ENCODE measurements at places on chromosomes 5 and 9.

DNA sequence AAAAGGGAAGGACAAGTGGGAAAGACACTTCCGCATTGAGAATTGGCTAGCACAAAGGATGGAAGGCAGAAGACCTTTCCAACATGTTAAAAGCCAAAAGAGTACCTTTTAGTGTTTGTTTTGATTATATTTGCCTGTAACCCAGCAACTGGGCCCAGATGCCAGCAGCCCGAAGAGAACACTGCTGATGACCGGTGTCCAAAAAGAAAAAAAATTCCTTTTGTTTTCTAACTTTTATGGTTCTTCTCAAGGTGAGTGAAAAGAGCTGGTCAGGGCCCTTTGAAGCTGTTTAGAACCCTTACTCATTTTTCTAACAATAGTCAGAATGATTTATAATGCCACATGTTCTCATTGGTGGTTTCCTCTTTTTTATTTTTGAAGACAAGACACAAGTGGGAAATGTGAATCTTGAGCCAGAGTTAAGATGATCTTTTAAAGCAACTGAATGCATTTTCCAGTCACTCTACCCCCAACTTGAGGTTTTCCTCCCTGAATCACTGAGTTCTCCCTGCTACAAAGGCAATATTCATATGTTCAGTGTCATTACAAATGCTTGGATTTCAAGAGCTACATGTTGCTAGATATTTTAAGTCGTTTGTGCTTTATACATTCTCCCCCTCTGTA lies 32.3 kb upstream of the ZNF462 start:
- DNase-seq = no peak

DNA sequence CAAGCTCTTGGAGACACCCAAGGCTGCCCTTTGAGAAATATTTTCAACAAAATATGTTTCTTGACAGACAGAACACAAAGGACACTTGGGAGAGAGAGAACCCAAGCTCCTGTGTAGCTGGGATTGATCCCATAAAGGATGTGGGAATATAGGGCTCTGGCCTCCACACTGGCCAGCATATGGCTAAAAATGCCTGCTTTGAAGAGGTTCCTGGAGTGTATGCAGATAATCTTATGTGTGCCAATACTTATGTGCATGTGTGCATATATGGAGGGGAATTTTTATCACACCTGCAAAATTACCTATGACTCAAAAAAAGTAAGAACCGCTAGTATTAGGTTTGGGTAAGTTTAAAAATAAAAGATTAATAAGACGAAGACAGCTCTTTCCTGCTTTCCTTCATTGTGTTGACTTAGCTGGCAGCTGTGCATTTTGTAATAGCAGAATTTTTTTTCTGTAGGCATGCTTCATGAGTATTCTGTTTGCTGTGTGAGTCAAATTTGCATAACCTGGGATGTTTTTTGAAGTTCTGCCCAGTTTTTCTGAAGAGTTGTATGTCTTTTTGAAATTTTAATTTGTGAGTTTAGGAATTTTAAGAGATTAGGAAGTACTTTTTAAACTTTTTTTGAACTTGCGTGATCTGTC lies 42.6 kb downstream of the HACD4 start:
- DNase-seq = peak; percentile 27

DNA sequence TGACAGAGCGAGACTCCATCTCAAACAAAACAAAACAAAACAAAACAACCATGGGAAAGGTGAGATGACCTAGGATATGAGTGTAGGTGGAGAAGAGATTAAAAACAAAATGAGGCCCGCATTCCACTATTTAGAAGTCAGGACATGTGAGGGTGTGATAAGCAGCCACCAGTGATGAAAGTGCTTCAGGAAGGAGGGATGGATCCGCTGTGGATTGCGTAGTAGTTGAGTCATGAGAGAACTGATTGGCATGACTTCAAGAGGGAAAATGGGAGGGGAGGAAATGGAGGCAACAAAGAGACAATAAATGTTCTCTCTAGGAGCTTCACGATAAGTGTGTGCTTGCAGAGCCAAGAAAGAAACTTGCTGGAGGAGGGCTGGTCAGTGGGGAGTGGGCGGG lies 367.6 kb downstream of the ARL15 start:
- peak; percentile 88 for DNase-seq

GRCh38 chr5:160315968-160316367 lies 3.6 kb upstream of the CCNJL start:
- no peak for DNase-seq

DNA sequence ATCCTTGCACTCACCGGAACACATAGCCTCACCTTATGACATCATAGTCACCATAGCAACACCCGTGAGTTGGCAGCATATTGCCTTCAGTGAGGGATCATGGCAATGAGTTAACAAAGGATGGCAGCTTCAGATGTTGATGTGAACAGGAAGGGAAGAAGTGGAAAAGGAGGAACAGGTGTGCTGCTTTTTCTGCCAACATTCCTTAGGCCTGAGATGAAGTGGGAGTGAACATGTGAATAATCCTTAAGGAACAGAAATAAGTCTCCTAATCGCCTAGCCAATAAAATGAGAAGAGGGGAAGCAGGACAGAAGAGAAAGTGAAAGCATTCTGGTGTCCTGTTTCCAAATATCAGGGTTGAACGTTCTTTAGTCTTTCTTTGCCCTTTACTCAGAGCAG lies 360.0 kb downstream of the BRINP1 start:
- no peak for DNase-seq

- DNase-seq = no peak
Observed at GRCh38 chr9:125816321-125816720, 69.1 kb downstream of the PBX3 start.

DNA sequence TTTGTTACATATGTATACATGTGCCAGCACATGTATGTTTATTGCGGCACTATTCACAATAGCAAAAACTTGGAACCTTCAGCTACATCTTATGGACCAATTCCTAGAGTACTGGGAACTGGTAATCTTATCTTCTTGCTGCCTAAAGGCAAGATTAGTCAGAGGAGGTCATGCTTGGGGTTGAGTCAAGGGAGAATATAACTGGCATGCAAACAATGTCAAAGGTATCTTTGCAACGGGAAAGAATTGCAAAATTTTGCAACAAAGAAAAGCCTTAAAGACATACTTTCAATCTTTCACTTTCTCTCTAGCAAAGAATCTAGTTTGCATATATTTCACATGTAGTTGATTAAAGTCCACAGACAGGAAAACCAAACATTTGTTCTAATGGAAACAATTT lies 145.2 kb downstream of the EDIL3 start:
- DNase-seq = peak; percentile 86

DNA sequence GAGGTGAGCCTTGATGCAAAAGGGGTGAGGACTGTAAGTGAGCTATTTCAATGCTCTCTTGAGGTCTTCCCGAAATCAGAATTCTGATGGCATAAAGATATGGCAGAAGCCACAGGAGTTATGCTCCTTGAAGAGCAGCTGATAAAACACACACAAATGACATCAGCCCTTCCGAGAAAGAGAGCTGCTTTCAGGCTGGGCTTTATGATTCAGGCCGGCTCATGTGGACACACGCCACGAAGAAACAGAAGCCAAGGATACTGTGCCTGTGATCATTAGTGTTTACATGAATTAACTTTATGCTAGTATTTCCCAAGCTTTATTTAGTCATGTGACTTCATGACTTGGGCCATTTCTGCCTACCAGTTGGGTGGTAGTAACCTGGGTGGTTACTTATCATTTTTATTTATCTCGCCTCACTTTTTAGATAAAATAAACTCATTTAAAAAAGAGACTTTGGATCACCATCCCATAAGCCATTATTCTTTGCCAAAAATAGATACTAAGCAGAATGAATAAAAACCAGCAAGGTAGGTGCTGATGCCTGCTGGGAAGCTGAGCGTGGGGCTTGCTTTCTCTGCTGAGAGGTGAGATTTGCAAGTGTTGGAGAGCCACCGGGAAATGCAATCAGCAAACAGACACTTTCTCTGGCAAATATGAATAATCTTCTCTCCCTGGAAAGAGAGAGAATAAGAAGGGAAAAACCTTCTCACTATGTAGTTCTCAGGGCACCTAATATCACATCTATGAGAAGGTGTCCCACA lies 73.0 kb upstream of the SLC25A51 start:
- peak; percentile 93 for DNase-seq

DNA sequence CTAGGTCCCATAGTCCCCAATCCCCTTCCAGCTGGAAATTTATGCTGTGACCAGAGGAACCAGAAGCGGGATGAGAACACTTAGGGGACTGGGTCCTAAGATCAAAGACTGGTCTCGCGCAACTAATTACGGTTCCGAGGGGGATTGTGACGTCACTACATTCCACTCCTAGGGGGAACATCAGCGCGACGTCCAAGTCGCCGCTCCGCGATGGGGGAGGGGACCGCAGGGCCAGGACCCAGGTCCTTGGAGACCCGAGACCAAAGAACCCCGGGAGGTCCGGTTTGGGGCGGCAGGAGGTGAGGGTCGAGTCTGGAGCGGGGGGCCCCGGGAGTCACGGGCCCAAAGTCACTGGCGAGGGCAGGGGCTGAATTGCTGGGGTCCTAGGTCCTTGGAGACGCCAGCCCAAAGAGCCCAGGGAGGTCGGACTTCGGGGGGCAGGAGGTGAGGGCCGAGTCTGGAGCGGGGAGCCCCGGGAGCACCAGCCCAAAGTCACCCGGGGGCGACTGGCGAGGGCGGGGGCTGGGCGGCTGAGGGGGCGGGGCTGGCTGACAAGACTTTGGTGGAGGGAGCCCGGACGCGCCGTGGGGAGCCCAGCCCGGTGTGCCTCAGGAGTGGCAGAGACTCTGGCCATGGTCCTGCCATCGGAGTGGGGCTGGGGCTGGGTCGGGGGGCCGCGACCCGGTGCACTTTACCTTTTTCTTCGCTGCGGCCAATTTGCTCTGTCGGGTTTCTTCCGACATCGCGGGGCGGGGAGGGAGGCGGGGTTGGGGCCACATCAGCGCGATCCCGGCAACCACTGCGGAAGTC lies at the start of gene GOLGA2:
GOLGA2 (minus strand) TSS at position 810 of the 810 bp plus-strand sequence; CDS start at position 779, 31 bp downstream.
- peak; percentile 77 for DNase-seq

DNA sequence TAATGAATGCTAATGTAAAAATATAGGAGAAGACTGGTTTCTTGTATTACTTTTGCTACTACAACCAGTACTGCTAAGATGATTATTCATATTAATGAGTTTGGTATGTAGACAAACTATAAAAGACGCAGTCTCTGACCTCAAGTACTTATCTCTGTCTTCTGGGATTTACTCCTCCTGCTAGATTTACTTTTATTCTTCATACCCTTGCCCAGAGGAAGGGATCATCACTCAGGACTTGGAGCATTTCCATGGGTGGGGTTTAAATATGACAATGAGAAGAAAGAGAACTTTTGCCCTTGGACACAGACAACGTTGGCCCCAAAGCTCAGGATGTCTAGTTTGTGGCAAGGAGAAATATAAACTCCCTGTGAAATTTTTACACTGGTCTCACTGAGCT lies 126.1 kb downstream of the BNC2 start:
- DNase-seq = peak; percentile 93

GRCh38 chr9:130957451-130958203 lies 18.6 kb upstream of the FIBCD1 start:
- DNase-seq = no peak

GRCh38 chr5:44774279-44774880 lies 34.4 kb upstream of the MRPS30 start:
- peak; percentile 74 for DNase-seq

GRCh38 chr9:130689937-130690700 lies 3.5 kb upstream of the EXOSC2 start:
- peak; percentile 99 for DNase-seq

GRCh38 chr5:58322453-58322852 lies 137.4 kb downstream of the PLK2 start:
- DNase-seq = peak; percentile 66

DNA sequence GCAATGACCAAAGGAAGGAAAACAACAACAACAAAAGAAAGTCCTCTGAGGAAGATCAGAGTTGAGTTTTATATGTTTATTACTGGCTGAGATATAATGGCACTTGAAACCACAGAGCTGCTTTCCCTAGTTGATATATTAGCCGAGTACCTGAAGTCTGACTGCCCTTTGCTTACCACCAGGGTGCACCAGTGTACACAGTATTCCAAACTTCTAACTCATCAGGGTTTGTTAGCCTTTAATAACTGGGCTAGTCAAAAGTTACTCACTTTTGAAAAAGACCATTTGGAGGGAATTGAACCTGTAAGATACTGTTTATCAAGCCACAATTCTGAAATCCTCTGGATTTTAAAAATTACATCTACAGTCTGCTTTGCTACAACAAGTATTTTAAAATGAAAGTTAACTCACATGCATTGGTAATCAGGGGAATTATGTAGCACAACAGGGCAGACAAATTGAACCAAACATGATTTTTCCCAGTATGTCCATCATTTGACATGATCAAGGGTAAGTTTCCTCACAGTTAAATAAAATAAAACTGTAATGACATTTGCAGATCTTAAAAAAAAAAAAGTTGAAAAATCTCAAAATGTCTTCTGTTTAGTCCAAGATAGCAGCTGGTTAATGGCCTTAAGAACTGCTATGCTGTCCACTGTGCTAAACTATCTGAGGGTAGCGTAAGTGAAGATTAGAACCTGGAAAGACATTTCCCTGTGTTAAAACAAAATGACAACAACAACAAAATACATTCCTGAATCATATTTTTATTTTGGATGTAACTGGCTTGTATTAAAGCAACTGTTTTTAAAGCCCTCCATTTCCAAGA lies 57.3 kb upstream of the C6 start:
- peak; percentile 88 for DNase-seq

GRCh38 chr5:32261198-32261597 lies 51.5 kb downstream of the MTMR12 start:
- no peak for DNase-seq

DNA sequence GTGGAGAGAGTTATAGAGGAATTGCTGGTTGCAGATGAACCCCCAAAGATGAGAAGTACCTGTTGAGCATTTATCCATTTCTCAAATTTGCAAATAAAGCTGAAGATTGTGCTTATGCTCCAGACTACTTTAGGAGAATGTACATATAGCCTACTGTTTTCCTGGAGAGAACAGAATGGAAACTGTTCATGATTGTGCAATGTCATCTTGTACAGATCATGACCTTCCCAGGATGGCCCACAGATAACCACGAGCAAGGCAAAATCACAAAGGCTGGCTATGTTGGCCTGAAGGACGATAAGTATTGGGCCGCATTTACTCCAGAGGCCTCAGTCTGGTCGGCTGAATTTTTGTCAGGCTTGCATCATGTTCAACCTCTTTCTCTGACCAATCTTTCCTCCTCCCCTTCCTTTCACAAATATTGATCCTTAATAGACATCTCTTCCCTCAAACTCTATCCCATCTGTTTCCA lies 28.5 kb upstream of the RICTOR start:
- peak; percentile 26 for DNase-seq

DNA sequence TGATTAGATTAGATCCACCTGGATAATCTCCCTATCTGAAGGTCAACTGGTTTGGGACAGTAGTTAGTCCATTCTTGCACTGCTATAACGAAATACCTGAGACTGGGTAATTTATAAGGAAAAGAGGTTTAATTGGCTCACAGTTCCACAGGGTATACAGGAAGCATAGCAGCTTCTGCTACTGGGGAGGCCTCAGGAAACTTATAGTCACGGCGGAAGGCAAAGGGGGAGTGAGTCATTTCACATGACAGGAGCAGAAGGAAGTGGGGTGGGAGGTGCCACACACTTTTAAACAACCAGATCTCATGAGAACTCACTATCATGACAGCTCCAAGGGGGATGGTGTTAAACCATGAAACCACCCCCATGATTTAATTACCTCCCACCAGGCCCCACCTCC lies 9.9 kb downstream of the C9orf40 start:
- no peak for DNase-seq

GRCh38 chr5:96909003-96909402 lies 26.9 kb upstream of the LNPEP start:
- DNase-seq = no peak

GRCh38 chr5:54001976-54002775 lies 308.2 kb downstream of the ARL15 start:
- DNase-seq = peak; percentile 34

- DNase-seq = no peak
Observed at GRCh38 chr5:96636594-96636993, 25.6 kb upstream of the CAST start.

- DNase-seq = no peak
Observed at GRCh38 chr5:160675988-160676387, 176.0 kb downstream of the ATP10B start.
